ENCODE measurements at places on chromosomes 5 and 9.

GRCh38 chr9:18362901-18363685 is 110.9 kb upstream of the ADAMTSL1 start:
- peak; percentile 13 for DNase-seq

DNA sequence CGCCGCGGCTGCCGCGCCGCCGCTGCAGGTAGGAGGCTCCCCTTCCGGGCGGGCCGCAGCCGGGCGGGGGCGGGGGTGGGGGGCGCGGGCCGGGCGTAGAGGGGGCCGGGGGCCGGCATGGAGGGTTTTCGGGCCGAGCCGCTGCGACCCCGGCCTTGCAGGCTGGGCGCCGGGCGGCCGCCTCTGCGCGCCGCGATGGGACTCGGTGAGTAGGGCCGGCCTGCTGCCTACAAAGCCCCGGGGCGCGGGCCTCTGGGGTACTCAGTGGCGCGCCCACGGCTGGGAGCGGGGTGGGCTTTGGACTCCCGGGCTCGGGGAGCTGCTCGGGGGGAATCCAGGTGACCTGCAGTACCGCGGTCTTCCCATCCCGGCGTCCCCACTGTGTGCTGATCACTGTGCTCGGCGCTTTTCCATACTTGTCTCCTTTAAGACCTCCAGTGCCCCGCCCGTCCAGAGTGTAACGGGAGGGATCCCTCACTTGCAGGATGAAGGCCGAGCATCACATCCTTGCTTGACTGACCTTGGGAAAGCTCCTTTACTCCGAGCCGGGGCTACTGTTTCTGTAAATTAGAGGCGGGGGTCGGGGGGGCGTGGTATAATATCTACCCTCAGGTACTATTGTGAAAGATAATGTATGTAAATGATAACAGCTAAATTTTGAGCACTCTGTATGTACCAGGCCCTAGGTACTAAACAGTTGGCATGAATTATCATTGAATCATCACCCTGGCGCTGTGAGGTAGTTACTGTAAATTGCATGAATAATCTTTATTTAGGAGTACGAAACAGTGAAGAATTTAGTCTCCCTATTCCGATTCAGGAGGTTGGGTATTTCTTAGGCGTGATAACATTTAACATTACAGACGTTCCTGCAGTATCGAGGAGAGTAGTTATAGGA is 672 bp downstream of the MSANTD3 start:
- peak; percentile 48 for DNase-seq

DNA sequence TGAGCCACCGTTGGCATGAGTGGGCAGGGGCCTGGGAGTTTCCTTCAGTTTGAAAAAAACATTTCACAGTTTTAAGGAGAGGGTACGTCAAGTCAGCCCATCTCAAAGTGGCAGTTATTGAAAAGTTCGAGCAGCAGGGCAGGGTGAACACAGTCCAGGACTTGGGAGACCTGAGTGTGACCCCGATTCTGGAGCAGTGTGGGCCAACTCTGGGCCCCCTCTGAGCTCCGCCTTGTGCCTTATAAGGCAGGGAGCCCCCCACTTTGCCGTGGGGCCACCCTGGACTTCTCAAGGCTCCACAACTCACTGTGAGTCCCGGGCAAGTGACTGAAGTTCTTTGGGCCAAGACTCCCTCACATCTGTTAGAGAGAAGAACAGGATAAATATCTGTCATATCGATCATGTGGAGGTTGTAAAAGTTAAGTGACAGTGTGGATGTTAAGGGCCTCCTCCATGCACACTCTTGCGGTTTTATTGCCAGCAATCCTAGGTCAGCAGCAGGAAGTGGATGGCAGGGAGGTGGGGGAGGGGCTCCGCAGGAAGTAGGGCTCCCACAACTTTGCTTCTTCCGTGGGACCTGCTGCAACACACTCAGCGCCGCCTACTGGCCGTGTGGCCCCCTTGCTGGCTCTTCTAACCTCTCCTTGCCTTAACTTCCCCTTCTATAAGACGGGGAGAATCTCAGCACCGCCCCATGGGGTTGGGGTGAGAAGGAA is 38.4 kb downstream of the HRH2 start:
- peak; percentile 18 for DNase-seq

GRCh38 chr9:119257592-119257991 is 111.6 kb downstream of the BRINP1 start:
- no peak for DNase-seq

DNA sequence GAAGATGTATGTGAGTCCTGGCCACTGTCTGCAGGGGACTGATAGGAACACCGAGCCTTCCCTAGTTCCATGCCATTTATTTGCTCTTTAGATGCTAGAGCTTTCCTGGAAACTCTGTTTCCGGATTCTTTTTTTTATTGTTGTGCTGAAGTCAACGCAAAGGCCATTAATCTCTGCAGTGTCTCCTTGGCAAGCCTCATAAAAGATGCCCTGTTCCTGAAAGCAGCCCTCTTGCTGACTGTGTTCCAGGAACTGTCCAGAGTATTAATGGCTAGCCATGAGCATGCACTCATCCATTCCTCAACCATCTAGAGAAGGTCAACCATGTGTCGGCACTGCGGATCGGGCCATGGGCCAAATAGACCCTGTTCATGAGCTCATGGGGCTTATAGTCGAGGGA is 42.9 kb upstream of the SMAD5 start:
- DNase-seq: no peak

- no peak for DNase-seq
These were observed 142.6 kb downstream of the MED10 start for GRCh38 chr5:6235726-6236125.

DNA sequence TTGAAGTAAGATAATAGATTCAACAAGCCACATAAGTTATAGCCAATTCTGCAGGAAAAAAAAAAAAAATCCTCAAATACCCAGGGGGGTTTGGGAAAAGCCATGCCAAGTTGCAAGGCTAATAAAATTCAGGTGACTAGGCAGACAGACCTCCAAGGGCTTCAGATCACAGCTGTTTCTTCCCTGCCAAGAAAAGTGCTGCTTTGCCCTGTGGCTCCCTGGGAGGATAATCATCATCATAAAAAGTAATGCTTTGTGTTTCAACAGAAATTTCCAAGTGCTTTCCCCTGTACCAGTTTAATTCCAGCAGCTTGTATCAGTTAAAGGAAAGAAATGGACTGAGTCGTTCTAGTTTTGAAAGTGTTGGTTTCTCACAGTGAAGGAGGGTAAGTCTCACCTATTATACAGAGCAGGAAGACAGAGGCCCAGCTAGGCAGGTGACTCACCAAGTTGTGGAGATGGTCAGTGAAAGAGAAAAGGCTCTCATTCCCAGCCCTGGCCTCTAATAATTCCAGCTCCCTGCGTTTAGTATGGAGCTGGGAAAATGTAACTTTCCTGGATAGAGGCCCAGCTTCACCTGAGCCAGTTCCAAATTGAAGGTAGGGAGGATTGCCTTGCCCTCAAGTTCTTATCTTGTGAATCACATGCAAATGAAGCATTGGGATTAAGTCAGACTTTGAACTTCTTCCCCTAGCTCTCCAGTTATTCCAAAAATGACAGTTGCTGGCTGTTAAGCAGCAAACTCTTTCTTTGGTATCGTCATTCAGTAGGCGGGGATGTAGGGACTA is 263.4 kb downstream of the GRIA1 start:
- DNase-seq: peak; percentile 31

- no peak for DNase-seq
These were observed 136.4 kb downstream of the PIP5K1B start for GRCh38 chr9:68841276-68842052.

GRCh38 chr9:136411378-136411777 is 920 bp downstream of the PMPCA start:
- DNase-seq: no peak

GRCh38 chr5:126755593-126755992 is 21.3 kb upstream of the LMNB1 start:
- DNase-seq: no peak

DNA sequence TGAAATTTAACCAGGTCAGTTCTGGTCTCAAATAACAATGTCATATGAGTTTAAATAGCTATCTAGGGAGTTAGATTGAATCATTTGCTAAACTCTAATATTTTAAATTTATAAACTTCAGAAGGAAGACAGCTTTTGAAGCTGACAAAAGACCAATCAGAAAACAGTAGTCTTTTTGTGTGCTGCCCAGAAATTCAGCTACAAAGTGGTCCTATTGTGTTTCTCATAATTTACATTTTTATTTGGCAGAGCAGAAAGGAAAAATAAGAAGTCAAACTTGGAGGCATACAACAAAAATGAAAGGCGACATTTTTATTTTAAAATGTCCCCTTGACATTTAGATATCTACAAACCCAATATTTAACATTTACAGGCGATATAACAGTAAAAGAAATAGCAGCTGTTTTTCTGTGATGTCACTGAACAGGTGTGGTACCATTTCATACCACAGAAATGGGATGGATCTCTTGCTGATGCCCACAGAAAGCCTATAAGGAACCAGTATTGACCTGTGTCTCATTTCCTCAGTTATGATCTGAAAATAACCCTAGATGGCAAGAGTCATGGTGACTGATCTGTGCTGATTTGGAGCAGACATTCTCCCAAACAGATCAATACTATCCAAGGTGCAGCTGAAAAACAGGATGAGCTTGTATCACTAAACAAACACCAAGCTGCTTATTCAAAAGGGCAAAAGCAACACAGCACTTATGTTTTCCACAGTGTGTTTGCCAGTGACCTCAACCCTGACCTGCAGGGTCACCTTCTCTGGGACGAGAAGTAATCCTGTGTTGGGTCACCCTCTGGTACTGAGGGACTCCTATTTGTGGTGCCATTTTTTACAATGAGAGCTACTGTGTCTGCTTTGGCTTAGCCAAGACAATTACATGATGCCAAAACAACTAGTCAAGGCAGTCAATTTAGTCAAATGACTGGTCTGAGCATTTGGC is 3.6 kb upstream of the FST start:
- DNase-seq: no peak

GRCh38 chr5:179141867-179142266 is 81.7 kb downstream of the ZNF354C start:
- no peak for DNase-seq

- DNase-seq: no peak
These were observed 171.0 kb downstream of the ARRDC3 start for GRCh38 chr5:91211997-91212713.

DNA sequence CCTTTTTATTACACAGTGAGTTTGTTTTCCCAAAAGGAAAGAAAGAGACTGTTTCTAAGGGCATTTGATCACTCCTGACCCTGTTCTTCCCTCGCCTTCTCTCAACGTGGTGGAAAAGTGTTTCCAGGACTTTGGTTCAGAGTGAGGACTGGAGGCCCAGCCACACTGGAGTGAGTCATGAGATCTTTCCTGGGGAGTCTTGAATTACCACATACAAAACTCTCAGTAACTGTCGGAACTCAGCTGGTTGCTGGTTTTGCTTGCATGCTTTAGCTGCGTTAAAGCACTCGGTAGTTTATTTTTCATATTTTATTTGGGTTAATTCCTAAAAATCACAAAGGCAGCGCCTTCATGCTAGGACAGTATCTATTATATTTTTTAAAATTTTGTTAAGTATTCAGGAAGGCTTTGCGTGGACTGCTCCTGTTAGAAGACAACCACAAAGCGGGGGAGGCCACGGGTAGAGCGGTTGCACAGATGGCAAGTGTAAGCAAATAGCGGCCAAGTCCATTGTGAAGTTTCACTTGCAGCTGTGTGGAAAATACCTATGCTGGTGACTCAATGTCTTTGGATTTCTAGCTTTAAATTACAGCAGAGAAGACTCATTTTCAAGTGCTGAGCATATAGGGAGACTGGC is 77.7 kb downstream of the ARSB start:
- DNase-seq: no peak

DNA sequence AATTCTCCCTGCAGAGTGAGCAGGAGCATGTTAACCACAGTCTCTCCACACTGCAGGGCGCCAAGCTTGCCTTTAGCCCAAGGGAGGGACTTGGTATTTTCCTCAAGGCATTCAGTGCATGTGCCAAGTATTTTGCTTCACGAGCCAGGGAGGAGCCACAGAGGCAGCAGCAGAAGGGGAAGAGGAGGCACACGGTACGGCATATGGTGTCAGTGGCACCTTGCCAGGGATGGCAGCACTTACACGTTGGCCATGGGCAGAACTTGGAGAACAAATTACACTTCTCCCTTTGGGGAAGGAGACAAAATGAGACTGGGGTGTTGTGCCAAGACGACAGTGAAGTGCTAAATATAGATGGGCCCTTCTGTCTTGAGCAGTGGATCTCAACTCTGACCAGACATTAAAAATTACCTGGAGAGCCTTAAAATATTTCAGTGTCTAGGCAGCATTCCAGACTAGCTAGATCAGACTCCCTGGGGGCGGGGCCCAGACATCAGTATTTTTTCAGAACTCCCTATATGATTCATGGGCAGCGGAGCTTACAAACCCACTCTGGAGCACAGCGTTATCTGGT is 155.8 kb downstream of the DRD1 start:
- DNase-seq: no peak

- no peak for DNase-seq
These were observed 189.0 kb upstream of the MEF2C start for GRCh38 chr5:89071941-89072331.

DNA sequence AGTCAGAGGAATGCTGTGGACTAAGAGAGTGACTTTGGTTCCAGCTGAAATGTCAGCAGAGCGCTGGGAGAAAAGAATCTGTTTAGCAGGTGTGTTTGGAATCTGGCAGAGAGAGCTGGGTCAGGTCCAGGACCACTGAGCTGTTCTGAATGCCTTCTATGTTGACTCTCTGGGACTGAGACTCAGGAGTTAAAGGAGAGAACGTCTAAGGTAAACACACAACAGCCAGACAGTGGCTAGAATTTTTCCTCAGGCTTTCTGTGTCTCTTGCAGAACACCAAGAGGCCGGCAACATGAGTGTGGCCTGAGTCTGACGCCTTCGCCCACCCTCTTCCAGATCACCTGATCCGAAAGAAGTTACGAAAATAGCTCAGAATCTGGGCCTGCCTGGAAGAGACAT is 107.2 kb upstream of the ZNF462 start:
- DNase-seq: no peak

DNA sequence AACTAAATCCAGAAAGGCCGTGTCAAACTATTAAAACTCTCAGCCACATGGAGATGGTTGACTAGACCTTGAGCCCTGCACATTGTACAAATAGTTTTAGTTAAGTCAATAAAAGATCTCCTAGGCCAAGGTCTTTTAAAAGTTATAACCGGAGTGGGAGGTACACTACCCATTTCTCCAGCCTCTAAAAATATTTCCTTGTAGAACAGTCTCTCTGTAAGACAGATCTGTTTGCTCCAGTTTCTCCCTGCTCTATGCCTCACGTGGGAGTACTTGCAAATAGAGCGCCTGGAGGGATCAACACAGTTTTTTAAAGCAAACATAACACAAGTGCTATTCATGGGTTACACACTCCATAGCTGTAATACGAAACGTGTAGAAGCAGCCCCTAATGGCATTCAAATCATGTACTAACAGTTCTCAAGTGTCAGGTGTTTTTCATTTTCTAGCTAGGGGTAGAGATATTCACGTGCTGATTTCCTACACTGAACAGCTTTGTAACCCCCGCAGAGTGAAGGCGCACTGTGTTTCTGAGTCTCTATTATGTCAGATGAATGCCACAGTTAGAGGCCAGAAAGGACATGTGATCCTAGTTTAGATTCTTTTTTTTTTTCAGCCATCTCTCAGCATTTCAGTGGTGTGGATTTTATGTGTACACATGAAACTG is 703.4 kb upstream of the GRAMD2B start:
- DNase-seq: peak; percentile 81

DNA sequence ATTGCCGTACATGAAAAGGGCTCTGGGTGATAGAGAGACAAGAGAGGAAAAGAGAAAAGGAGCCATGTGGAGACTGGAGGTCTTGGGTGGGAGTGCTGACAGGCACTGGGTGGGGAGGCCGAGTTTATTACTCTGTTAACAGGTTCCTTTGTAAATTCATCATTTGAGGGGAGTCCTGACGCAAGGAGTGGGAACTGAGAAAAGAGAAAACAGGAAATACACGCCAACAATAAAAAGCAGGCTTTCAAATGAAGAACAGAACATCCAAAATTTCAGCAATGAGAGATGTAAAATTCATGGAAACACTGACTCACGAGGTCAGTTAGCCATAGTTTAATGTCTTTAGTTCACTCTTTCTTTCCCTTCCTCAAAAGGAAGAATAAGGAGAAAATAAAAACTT is 342.8 kb downstream of the TMEM167A start:
- DNase-seq: no peak

Measured in COR-L47 (cell line).